ENCODE measurements at places on chromosomes 3 and 15. TPM values are rescaled to one million over a fixed set of nuclear protein-coding genes. Genes with fewer than 3 reads are reported as not detected.

Gene CP
- not detected for total RNA-seq

Gene GOLGA8G
- total RNA-seq, result not detected

Gene GOLGA6D
- total RNA-seq, result 0.10 TPM

Gene NLGN1
- not detected for total RNA-seq

Gene LMAN1L
- 0.82 TPM for total RNA-seq

Gene MESP2
- not detected for total RNA-seq

Gene ZIC4
- total RNA-seq, result not detected

Gene ANO10
- total RNA-seq, result 8.5 TPM

- H3K27ac ChIP-seq, result no peak overlapping the region
- peak overlapping the region; percentile 77 for H3K4me3 ChIP-seq
- peaks cover 7% of the 10 kb centered on the region for H3K36me3 ChIP-seq
- no peak for DNase-seq
- H3K27me3 ChIP-seq, result peaks cover 82% of the 10 kb centered on the region
Observed at GRCh38 chr3:141659821-141660613, 78.1 kb upstream of the RNF7 start.

GRCh38 chr3:98894791-98895576 is 6.5 kb downstream of the DCBLD2 start:
- H3K27me3 ChIP-seq, result peaks cover 14% of the 10 kb centered on the region
- DNase-seq, result no peak
- H3K4me3 ChIP-seq, result no peak overlapping the region
- H3K27ac ChIP-seq, result no peak overlapping the region
- H3K36me3 ChIP-seq, result no peaks in the 10 kb centered on the region
- H3K4me1 ChIP-seq, result peaks cover 4% of the 10 kb centered on the region

DNA sequence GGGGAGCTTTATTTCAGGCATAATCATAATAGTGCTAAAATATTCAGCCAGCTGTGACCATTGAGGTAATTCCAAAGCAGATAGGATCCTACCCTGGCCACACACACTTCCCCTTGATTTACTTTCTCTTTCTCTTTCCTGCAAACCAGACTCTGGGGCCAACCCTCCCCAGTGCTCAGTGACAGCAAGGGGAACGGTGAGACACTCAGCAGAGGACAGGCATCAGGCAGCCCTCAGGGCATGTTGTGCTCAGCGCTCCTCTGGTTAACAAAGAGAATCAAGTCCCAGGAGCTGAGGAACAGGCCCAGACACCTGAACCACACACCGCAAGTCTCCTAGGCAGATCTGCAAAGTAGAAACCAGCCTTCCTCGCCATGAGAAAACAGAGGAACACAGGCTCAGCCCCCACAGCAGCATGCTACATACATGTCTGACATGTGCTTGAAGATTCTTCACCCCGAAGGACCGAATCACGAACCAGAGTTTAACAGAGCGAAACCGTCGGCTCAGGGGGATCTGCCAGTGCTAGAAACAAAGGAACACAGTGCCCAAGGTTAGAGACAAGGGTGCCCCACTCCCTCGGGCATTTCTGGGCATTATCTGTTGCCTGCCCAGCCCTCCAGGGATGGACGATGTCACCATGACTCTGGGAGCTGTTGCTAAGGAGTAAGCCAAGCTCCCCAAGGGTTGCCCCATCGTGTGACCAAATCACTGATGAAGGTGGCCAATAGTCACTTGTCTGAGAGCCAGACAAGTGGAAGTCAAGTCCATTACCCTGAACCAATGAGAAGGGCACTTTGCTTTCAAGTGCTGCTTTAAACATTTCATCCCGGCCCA is 17.5 kb downstream of the HDC start:
- H3K4me3 ChIP-seq, result peak overlapping the region; percentile 81
- no peaks in the 10 kb centered on the region for H3K36me3 ChIP-seq
- peaks cover 20% of the 10 kb centered on the region for H3K27me3 ChIP-seq
- DNase-seq, result no peak
- H3K4me1 ChIP-seq, result peaks cover 7% of the 10 kb centered on the region

DNA sequence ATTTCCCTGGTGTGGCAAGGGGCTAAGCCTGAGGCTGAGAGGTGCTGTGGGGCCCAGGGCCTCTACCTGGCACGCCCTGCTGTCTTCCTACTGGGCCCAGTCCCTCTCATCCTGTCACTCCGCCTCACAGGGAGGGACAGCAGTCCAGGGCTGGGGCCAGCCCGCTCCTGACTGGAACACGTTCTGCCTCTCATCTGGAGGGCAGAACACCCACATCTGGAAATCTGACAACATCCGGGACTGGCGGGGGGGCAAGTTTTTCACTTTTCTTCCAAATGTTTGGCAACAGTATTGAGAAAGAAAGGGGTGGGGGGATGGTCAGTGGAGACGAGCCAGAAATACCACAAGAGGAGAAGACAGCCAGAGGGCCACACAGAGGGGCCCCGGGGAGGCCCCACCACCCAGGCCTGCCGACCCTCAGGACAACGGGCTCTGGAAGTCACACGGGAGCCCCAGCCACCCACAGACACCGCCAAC is 1.8 kb upstream of the MYL3 start:
- H3K4me3 ChIP-seq, result no peak overlapping the region
- H3K27ac ChIP-seq, result no peak overlapping the region
- peaks cover 17% of the 10 kb centered on the region for H3K27me3 ChIP-seq
- H3K4me1 ChIP-seq, result no peaks in the 10 kb centered on the region
- H3K36me3 ChIP-seq, result peaks cover 3% of the 10 kb centered on the region

- H3K27ac ChIP-seq, result no peak overlapping the region
- H3K4me1 ChIP-seq, result peaks cover 6% of the 10 kb centered on the region
- peak overlapping the region; percentile 69 for H3K4me3 ChIP-seq
- peaks cover 41% of the 10 kb centered on the region for H3K27me3 ChIP-seq
- peak; percentile 39 for DNase-seq
Observed at GRCh38 chr15:76147906-76148570, 88.3 kb downstream of the TMEM266 start.

GRCh38 chr15:45910671-45911070 is 275.8 kb downstream of the SQOR start:
- DNase-seq, result no peak
- no peaks in the 10 kb centered on the region for H3K36me3 ChIP-seq

DNA sequence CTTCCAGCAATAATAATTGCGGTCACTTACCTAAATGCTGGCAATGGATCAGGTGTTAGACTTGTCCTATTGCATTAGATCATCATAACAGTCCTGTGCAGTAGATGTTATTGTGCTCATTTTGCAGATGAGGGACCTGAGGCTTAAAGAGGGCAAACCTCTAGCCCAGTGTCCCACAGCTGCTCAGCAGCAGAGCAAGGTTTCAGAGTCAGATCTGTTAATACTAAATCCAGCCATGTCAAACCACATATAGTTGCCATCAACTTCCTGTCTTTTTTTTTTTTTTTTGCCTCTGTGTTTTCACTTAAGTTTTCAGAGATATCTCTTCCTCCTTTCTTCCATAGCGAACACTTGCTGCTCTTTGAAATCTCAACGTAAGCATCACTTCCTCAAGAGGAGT is 12.1 kb downstream of the FEZF2 start:
- H3K27ac ChIP-seq, result no peak overlapping the region
- no peaks in the 10 kb centered on the region for H3K4me1 ChIP-seq
- H3K36me3 ChIP-seq, result no peaks in the 10 kb centered on the region
- DNase-seq, result no peak
- H3K4me3 ChIP-seq, result no peak overlapping the region

- H3K4me3 ChIP-seq, result no peak overlapping the region
- H3K27me3 ChIP-seq, result peaks cover 32% of the 10 kb centered on the region
- no peak for DNase-seq
- H3K36me3 ChIP-seq, result no peaks in the 10 kb centered on the region
- H3K27ac ChIP-seq, result no peak overlapping the region
Observed at GRCh38 chr3:9595877-9596276, 42.3 kb upstream of the LHFPL4 start.

- H3K4me3 ChIP-seq, result no peak overlapping the region
- peak overlapping the region; percentile 83 for H3K27ac ChIP-seq
- H3K36me3 ChIP-seq, result peaks cover 18% of the 10 kb centered on the region
- peaks cover 30% of the 10 kb centered on the region for H3K4me1 ChIP-seq
- H3K27me3 ChIP-seq, result no peaks in the 10 kb centered on the region
- DNase-seq, result no peak
Observed at GRCh38 chr3:36866368-36866767, 78.5 kb downstream of the TRANK1 start.

DNA sequence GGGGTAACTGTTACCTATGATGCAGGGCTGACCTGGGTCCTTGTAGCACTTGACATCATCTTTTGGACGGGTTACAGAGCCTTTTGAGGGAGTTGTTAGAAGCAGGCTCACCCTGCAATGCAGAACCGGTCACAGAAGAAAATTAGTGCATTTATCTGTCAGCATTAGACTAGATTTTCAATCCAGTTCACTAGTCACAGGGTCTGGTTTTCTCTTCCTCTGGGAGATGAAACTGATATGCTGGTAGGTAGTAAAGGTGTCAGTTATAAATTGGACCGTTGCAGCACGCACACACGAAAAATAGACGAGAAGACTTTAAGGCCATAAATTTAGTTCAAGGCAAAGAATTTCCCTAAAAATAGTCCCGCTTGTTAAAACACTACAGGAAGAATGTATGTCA is 532.3 kb upstream of the ATP11B start:
- no peak overlapping the region for H3K4me3 ChIP-seq
- no peaks in the 10 kb centered on the region for H3K4me1 ChIP-seq
- no peak overlapping the region for H3K27ac ChIP-seq
- no peaks in the 10 kb centered on the region for H3K36me3 ChIP-seq
- DNase-seq, result no peak
- H3K27me3 ChIP-seq, result peaks cover 18% of the 10 kb centered on the region

- no peak overlapping the region for H3K27ac ChIP-seq
- peaks cover 17% of the 10 kb centered on the region for H3K4me1 ChIP-seq
- DNase-seq, result no peak
- peaks cover 7% of the 10 kb centered on the region for H3K36me3 ChIP-seq
- peaks cover 41% of the 10 kb centered on the region for H3K27me3 ChIP-seq
Observed at GRCh38 chr3:13543253-13543652, 5.7 kb upstream of the FBLN2 start.

DNA sequence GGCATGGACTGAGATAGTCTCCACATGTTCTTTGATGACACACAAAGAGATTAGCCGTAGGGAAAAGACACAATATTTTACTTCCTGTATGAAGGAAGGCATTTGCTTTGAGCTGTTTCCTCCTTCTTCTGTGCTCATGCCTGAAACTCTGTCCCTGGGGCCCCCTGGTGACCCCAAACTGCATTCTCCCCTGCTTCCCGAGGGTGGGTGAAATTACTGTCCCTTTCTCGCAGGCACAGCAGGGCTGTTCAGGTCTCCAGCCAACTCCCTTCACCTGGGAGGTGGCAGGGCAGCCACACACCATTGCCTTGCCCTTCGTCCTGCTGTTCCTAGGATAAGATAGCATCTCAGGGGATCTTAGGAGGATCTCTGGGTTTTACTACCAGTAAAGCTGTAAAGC is 79.2 kb downstream of the GABRG3 start:
- no peak overlapping the region for H3K4me3 ChIP-seq
- H3K27me3 ChIP-seq, result peaks cover 8% of the 10 kb centered on the region
- H3K4me1 ChIP-seq, result no peaks in the 10 kb centered on the region
- no peaks in the 10 kb centered on the region for H3K36me3 ChIP-seq
- DNase-seq, result no peak

DNA sequence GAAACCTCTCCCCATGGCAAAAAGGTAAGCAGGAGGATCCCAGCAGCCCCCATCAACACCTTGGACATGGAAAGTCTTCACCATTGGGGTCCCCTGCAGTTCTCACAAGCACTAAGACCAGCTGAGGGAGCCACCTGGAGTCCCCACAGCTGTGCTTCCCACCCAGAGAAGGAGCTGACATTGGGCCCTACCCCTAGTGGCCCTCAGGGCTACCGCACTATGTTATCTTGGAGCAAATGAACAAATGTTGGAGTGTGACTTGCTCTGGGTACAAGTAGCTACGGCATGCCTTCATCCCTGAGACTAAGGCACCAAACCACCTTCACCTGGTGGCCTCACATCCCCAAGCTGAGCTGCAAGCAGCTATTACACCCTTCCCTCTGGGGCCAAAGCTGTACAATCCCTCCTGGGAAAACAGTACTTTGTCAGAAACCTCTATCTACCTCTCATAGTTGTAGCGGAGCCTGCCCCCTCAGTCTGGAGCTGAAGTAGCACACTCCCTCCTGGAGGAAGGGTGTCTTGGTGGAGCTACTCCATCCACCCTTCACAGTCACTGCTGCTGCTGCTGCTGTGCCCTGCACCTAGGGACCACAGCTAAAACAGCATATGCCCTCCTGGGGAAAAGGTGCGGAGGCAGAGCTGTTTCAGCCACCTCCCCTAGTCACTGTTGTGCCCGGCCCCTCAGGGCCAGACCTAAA is 42.7 kb downstream of the SERP1 start:
- DNase-seq, result no peak
- H3K36me3 ChIP-seq, result no peaks in the 10 kb centered on the region
- H3K27me3 ChIP-seq, result peaks cover 33% of the 10 kb centered on the region

DNA sequence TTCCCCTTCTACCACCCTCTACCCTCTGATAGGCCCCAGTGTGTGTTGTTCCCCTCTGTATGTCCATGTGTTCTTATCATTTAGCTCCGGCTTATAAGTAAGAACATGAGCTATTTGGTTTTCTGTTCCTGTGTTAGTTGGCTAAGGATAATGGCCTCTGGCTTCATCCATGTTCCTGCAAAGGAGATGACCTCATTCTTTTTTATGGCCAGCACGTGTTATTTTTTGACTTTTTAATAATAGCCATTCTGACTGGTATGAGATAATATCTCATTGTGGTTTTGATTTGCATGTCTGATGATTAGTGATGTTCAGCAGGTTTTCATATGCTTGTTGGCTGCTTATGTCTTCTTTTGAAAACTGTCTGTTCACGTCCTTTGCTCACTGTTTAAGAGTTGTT is 63.1 kb upstream of the NPHP3 start:
- no peaks in the 10 kb centered on the region for H3K4me1 ChIP-seq
- DNase-seq, result no peak
- H3K4me3 ChIP-seq, result no peak overlapping the region
- H3K36me3 ChIP-seq, result no peaks in the 10 kb centered on the region
- H3K27me3 ChIP-seq, result peaks cover 13% of the 10 kb centered on the region

- no peak for DNase-seq
- H3K27me3 ChIP-seq, result peaks cover 16% of the 10 kb centered on the region
- peak overlapping the region; percentile 54 for H3K27ac ChIP-seq
- peaks cover 2% of the 10 kb centered on the region for H3K36me3 ChIP-seq
- H3K4me1 ChIP-seq, result peaks cover 2% of the 10 kb centered on the region
- no peak overlapping the region for H3K4me3 ChIP-seq
Observed at GRCh38 chr3:30502742-30503073, 103.7 kb upstream of the TGFBR2 start.

DNA sequence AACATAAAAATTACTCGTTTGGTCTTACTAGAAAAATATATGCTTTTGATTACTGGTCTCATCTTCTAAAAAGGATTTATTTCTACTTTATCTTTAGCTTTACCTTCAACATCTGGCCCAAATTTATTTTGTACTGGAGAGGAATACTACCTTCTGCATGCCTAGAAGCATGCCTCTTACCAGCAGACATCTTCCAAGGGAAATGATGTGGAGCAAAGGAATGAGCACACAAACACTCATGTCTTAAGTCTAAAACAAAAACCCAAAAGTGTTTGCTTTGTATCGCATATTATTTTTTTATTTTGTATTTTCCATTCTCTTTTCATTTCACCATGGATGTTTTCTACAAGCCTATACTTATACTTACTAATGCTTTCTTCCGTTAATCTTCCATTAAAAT is 304.6 kb upstream of the KCNMB2 start:
- H3K27me3 ChIP-seq, result no peaks in the 10 kb centered on the region
- no peak for DNase-seq
- no peak overlapping the region for H3K4me3 ChIP-seq
- H3K27ac ChIP-seq, result no peak overlapping the region

All from T-helper 17 cell (primary cell).